ENCODE measurements at places on chromosomes 4 and X.

DNA sequence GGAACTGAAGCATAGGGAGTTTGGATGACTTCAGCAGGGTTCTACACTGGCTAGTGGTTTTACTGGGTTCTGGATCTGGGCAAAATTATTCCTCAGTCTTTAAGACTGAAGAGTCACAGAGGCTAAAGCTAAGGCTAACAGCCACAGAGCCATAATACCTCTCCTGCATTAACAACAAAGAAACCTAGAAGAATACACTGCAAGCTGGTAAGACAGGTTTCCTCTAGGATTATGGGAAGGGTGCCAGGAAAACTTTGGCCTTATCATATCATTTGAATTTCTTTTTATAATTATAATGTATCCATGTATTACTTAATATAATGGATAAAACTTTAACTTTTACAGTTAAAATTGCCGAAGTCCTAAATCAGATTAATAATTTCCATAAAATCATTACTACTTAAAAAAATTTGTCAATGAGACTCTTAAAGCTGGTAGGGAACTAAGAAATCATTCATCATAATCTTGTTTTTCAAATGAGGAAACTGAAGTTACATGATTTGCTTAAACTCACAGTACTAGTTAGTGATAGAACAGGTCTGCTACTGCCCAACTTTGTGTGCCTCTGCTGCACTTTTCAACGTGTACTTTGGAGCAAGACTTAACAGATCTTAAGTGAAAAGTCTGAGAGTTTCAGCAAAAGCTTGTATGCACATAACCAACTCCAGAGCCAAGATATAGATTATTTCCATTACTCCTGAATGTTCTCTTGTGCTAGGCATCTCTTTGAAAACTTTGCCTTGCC is 24.2 kb upstream of the PGRMC2 start:
- no peak for DNase-seq

DNA sequence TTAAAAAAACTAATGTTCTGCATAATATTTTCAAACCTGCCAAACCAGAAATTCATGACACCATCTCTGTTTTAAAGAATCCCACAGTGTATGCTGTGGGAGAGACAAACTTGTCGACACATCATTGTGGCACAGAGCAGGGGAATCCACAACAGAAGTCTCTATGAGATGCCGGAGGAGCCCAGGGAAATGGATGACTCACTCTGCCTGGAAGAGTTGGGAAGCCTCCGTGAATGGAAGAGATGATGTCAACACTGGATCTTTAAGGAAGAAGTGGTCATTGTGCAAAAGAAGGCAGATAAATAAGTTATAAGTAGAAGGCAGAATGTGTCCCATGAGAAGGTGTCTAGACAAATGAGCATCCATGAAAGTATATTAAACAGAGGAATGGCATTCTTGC is 595.1 kb downstream of the RAB28 start:
- DNase-seq: no peak

DNA sequence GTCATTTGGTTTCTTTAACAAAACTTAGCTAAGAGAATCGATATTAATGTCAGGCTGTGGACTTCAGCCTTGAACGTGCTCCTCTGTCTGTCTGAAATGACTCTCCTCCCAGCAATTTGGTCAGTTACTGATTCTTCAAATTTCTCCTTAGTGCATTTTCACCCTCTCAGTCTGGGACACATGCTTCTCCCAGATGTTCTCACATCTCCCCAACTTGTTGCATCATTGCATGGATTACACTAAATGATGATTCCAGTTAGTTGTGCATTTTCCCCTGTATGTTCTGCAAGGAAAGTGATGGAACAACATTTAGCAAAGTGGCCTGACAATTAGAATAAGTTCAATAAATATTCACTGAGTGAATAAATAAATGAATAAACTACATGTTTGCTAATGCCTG is 94.4 kb downstream of the NLGN4X start:
- no peak for DNase-seq

- no peak for DNase-seq
Measured at GRCh38 chr4:102114118-102114630, 231.1 kb downstream of the SLC39A8 start.

DNA sequence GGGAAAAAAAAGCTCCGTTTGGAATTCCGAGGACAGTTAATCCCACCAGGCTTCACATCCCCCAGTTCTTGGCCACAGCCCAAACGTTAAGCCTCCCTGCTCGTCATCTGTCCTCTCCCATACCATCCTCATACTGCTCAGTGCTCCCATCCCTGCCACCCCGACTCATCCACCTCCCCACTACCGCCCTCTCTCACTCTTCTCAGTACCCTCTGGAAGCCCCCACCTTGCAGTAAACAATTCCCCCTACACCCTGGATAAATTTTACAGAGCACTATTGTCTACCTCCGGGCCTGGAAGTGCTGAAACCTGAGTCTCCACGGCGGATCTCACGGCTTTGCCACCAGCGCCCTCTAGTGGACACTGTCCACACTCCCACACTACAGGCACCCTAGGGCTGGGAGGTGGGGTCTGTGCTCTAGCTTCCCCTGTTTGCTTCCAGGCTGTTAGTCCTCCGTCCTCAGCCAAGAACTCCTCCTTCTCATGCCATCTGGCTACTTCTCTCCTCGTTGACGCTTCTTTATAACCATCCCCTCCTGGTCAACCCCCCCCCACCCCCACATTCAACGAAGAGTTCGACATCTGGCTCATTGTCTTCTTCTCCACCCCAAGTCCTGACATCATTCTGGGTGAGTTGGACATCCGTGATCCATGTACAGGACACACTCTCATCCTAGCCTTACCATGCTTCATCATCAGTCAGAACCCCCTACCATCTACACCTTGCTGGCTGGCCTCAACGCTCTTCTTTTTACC is 54.5 kb downstream of the RTL9 start:
- DNase-seq: peak; percentile 60

GRCh38 chrX:119885554-119886428 is 9.9 kb upstream of the AKAP14 start:
- DNase-seq: no peak

DNA sequence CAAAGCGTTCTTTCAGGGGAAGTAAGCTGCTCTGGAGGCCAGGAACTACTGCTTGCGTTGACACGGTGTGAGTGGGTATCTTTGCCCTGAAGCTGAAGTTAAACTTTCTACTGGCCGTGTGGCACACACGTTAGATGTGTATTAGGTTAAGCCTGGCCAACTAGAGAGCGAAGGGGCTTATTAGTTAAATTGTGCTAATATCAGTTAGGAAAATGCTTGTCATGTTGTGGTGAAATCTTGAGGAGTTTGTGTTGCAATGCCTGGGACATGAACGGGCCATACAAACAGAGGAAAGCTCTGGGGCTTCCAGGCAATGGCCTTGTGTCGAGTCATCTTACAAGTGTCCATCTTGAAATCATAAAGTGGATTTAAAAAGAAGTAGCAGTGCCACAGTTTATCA is 62.6 kb downstream of the NSUN7 start:
- no peak for DNase-seq

GRCh38 chr4:39235021-39235420 is 52.7 kb downstream of the WDR19 start:
- DNase-seq: no peak

DNA sequence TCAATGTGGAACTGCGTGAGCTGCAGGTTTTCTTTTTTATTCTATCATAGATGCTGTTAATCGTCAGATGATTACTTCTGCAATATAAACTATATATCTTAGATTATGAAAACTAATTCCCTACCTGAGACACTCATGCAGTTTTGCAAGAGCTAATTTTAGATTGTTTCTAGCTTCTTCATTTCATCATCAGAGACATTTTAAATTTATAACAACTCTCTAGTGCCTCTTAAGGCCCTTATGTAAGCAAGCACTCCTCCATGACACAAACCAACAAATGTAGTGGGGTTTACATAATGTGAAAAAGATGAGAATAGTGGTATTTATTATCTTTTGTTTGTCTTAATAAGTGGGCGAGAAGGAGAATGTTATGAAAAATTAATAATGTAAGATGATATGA is 170.2 kb upstream of the ETNPPL start:
- no peak for DNase-seq

GRCh38 chr4:111937368-111937767 is 207.9 kb upstream of the FAM241A start:
- no peak for DNase-seq

GRCh38 chr4:140130677-140131076 is 23.3 kb downstream of the MAML3 start:
- DNase-seq: peak; percentile 19

DNA sequence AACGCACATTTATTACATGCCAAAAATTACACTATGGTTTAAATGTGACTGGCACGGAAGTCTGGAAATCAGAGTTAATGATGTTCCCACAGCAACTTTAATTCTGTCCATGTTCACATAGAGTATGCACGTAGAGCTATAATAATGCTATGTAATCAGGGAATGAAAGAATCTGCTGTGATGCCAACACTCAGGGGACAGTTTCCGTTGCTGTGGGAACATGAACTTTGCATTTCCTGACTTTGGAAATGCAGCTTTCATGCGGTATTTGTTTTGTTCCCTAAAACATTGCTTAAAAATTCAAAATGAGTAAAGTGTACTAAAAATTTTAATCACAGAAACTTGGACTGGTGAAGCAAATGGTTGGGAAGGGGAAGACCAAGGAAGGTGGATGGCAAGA is 65.7 kb downstream of the MAGEA1 start:
- no peak for DNase-seq

Measured in CD4-positive, alpha-beta T cell (primary cell).